GM23338 (cell line): ENCODE measurements at places on chromosomes 2 and 18.

- peaks cover 24% of the 10 kb centered on the region for H3K4me1 ChIP-seq
- no peaks in the 10 kb centered on the region for H3K27me3 ChIP-seq
- no peak overlapping the region for H3K27ac ChIP-seq
- peaks cover 6% of the 10 kb centered on the region; the same call in 1 of the 2 replicates for H3K36me3 ChIP-seq
- no peak for DNase-seq
Measured at GRCh38 chr2:17757321-17757720, 3.4 kb downstream of the GEN1 start.

DNA sequence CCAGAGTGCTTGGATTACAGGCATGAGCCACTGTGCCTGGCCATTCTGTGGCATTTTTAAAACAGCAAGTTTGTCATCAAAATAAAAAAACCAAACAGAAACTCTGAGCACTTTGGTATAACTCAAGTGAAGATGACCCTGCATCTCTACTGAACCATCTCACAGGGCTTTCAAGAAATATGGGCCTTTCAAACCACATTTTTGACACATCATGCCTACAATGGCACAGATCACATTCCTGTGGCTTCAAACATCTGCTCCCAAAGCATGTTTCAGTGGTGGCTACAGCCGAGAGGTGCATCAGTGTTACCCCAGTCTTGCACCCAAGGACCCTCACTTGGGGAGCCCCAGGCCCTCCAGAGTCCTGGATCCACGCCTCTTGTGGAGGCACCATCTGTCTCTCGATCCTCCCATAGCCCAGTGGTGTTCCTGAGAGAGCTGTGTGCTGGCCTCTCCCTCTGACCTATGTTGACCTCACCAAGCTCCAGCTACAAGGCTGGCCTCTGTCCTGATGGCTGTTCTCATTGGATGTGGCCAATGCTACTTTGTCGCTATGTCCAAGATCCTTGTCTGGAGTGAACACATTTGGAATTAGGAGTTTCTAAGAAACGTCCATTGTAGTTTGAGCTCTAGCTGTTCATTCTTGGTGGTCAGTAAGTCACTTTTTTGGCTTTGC, 55.2 kb upstream of the RALBP1 start:
- no peak overlapping the region for H3K27ac ChIP-seq
- H3K36me3 ChIP-seq: no peaks in the 10 kb centered on the region
- no peak overlapping the region for H3K4me3 ChIP-seq

DNA sequence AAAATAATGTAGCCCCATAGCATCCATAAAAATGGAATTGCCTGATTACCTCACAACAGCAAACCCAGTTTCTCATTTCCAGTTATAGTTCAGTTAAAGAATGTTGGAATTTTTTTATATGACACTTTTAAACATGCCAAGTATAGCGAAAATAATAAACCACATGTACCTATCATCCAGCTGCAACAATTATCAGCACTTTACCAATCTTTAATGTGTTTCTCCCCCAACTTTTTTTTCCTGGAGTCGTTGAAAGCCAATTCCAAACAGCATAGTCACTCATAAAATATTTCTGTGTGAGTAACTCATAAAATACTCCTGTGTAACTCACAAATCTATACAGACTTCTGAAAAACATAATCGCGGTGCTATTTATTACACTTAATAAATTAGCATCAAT, 38.1 kb downstream of the SMAD4 start:
- H3K27ac ChIP-seq: no peak overlapping the region
- DNase-seq: no peak
- H3K4me1 ChIP-seq: no peaks in the 10 kb centered on the region

GRCh38 chr2:88693911-88694414, 2.5 kb downstream of the RPIA start:
- H3K4me1 ChIP-seq: peaks cover 28% of the 10 kb centered on the region
- no peak overlapping the region for H3K27ac ChIP-seq
- no peaks in the 10 kb centered on the region for H3K36me3 ChIP-seq
- H3K27me3 ChIP-seq: no peaks in the 10 kb centered on the region; the same call in 1 of the 2 replicates

DNA sequence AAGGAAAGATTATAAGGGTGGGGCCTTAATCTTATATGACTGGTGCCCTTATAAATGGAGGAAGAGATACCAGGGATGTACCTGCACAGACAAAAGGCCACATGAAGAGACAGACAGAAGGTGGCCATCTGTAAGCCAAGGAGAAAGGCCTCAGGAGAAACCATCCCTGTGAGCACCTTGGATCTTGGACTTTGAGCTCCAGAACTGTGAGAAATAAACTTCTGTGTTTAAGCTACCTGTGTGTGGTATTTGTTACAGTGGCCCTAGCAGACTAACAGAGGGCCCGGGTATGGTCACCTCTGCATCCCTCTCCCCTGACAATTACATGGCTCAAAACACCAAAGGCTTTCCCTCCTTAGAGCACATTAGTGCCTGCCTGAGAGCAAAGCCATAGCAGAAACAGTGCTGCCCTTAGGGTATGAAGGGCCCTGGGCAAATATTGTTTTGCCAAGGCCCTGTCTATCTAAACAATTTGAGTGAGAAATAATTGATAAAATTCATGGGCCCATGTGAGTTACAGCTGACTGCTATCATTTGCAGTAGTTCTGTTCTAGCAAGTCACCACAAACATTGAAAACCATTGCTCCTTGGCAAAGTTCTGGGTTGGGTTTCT, 109.3 kb upstream of the MYCN start:
- no peak for DNase-seq
- no peaks in the 10 kb centered on the region for H3K4me1 ChIP-seq
- H3K27me3 ChIP-seq: no peaks in the 10 kb centered on the region
- H3K4me3 ChIP-seq: no peak overlapping the region
- no peak overlapping the region for H3K27ac ChIP-seq

GRCh38 chr2:155895016-155895415, 437.5 kb downstream of the NR4A2 start:
- 0 out of 2 replicates have a peak, but pooled peaks cover 5% of the 10 kb centered on the region for H3K4me1 ChIP-seq
- no peak overlapping the region for H3K4me3 ChIP-seq
- no peaks in the 10 kb centered on the region for H3K27me3 ChIP-seq
- no peaks in the 10 kb centered on the region for H3K36me3 ChIP-seq

GRCh38 chr2:57291209-57291608, 755.4 kb upstream of the VRK2 start:
- no peak overlapping the region for H3K27ac ChIP-seq
- H3K4me1 ChIP-seq: no peaks in the 10 kb centered on the region
- H3K4me3 ChIP-seq: no peak overlapping the region
- no peaks in the 10 kb centered on the region for H3K36me3 ChIP-seq
- H3K27me3 ChIP-seq: no peaks in the 10 kb centered on the region

GRCh38 chr2:142536966-142537365, 340.5 kb upstream of the KYNU start:
- H3K4me3 ChIP-seq: no peak overlapping the region
- no peaks in the 10 kb centered on the region for H3K4me1 ChIP-seq
- no peaks in the 10 kb centered on the region for H3K36me3 ChIP-seq
- no peak for DNase-seq

GRCh38 chr2:168961450-168962229, 60.5 kb downstream of the G6PC2 start:
- no peak overlapping the region for H3K4me3 ChIP-seq
- H3K27ac ChIP-seq: no peak overlapping the region
- H3K4me1 ChIP-seq: no peaks in the 10 kb centered on the region
- DNase-seq: peak; percentile 90
- no peaks in the 10 kb centered on the region for H3K36me3 ChIP-seq
- no peaks in the 10 kb centered on the region for H3K27me3 ChIP-seq

DNA sequence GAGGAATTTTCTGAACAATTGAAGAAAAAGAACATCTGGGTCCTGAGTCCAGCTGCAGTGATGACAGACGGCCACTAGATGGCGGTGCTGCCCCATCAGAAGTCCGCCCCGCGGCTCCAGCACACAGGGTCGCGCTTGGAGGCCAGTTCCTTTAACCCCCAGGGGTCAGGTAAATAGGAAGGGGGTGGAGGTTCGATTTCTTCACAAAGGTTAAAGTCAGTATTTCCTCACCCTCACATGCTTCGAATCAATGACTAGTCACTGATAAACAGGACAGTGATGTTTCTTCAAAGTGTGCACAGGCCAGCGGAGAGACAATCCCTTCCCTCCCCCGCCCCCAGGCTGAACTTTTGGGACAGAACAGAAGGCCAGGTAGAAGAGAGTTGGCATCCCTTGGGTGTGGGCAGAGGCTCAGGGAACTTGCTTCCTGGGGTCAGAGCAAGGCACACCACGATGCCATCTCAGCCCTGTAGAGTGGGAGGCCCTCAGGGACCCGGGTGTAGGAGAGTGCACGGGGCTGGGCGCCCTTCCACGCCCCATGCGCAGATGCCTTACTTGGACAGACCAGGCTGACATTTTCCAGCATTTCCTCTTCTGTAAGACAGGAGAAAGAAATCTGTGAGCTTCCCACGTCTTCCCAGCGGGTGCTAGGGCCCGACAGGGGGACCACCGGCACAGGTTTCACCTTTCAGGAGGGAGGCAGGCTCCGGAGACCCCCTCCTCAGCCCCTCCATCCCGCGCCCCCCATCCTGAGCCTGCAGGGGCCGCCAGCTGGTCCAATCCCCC, 722 bp downstream of the APOB start:
- no peaks in the 10 kb centered on the region for H3K36me3 ChIP-seq
- peaks cover 17% of the 10 kb centered on the region for H3K27me3 ChIP-seq
- peaks cover 31% of the 10 kb centered on the region for H3K4me1 ChIP-seq
- no peak overlapping the region for H3K27ac ChIP-seq
- H3K4me3 ChIP-seq: peak overlapping the region; percentile 84

GRCh38 chr2:232629129-232629475, 4.3 kb upstream of the EFHD1 start:
- no peak overlapping the region for H3K27ac ChIP-seq
- no peaks in the 10 kb centered on the region for H3K36me3 ChIP-seq
- peaks cover 5% of the 10 kb centered on the region; the same call in 1 of the 2 replicates for H3K4me1 ChIP-seq

GRCh38 chr2:9552219-9553178, 3.1 kb downstream of the ADAM17 start:
- H3K36me3 ChIP-seq: no peaks in the 10 kb centered on the region
- DNase-seq: no peak
- no peak overlapping the region for H3K4me3 ChIP-seq
- peaks cover 23% of the 10 kb centered on the region for H3K4me1 ChIP-seq
- H3K27me3 ChIP-seq: no peaks in the 10 kb centered on the region

DNA sequence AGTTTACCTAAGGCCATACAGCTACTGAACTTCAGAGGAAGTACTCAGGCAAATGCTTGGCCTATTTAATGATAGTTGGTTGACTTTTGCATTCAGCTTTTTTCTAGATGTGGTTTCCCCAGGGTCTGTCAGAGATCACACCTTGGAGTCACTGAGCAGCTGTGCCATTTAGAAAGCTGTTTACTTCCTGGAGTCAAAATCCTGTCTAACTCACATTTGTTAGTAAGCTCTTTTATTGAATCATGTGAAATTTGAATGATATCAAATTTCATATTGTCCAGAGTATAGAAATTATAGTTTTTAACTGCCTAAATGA, 7.6 kb upstream of the TRIB2 start:
- no peak for DNase-seq
- H3K4me3 ChIP-seq: no peak overlapping the region
- no peaks in the 10 kb centered on the region for H3K36me3 ChIP-seq

- H3K27ac ChIP-seq: no peak overlapping the region
- no peak for DNase-seq
- no peaks in the 10 kb centered on the region for H3K27me3 ChIP-seq
- no peak overlapping the region for H3K4me3 ChIP-seq
Measured at GRCh38 chr18:78393086-78393862, 586.3 kb upstream of the SALL3 start.

DNA sequence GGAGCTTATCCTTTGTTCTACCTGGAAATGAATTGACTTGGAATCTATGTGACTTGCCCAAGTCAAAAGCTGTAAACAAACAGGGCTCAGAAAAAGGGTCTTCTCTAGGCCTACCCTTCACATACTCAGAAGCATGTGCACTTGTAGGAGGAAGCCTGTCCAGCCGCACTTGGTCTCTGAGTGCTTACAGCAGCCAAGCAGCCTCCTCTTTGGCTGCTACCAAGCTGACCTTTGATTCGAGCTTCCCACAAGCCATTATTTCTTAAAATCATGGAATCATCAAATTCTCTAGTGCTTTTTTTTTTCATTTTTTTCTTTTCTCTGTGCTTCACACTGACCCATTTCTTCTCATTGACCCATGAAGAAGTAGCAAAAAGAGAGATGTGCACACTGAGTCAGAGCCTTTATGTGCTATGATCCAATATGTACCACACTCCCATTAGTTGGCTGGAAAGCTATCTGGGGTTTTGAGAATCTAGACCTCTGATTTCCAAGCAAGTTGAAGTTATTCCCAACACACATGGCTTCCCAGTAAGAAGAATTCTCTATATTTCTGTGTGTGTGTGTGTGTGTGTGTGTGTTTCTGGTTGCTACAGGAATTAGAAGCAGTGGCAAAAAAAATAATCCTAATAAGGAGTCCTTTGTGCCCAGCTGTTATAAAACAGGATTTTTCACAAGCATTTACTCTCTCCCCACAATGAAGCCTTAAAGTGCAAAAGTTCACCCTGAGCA, 550.3 kb upstream of the TNP1 start:
- DNase-seq: no peak
- no peak overlapping the region for H3K4me3 ChIP-seq
- no peaks in the 10 kb centered on the region for H3K36me3 ChIP-seq
- no peaks in the 10 kb centered on the region for H3K27me3 ChIP-seq
- peaks cover 1% of the 10 kb centered on the region for H3K4me1 ChIP-seq
- H3K27ac ChIP-seq: no peak overlapping the region

DNA sequence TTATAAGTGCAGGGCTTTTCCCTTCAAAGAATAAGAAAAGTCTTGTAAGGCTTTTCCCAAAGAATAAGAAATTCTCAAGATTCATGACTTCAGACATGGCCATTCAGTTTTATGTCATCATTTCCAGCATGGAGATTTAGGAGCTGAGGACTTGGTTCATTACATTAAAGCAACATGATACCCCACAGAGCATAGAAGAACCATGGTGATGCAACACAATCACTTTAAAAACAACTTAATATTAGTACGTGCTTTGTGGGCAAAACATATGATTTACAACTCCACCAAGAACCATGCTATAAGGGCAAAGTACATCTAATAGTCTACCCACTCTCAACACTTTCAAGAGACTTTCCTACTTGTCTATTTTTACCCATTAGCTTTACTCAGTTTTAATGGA, 214.4 kb downstream of the SRBD1 start:
- no peak for DNase-seq
- H3K4me1 ChIP-seq: peaks cover 48% of the 10 kb centered on the region
- H3K27me3 ChIP-seq: no peaks in the 10 kb centered on the region
- H3K27ac ChIP-seq: 0 out of 2 replicates have a peak overlapping the region, but pooled peaks have one; percentile 20

DNA sequence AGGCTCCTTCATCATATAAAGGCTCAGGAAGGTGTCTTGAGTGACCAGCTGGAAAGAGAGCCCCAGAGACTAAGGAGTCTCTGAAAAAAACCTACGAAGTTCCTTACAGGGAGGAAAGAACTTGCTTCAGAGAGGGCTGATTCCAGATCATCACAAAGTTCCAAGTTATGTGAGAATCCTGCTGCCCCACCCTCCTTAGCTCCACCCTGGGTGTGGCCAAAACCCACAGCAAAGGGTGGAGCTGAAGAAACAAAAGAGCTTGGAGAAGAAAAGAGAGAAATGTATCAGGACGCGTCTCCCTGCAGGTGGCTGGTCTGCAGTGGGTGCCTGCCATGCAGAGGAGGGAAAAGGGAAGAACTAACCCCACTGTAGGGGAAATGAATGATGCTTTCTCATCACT, 32.8 kb upstream of the ZNF396 start:
- no peaks in the 10 kb centered on the region for H3K27me3 ChIP-seq
- no peaks in the 10 kb centered on the region for H3K36me3 ChIP-seq
- DNase-seq: no peak
- H3K4me3 ChIP-seq: no peak overlapping the region

- H3K27ac ChIP-seq: no peak overlapping the region
- H3K27me3 ChIP-seq: no peaks in the 10 kb centered on the region
- H3K4me3 ChIP-seq: no peak overlapping the region
- DNase-seq: no peak
- H3K36me3 ChIP-seq: no peaks in the 10 kb centered on the region
- H3K4me1 ChIP-seq: no peaks in the 10 kb centered on the region
Measured at GRCh38 chr2:178403671-178404306, 47.2 kb downstream of the PRKRA start.
